ENCODE measurements at places on chromosomes 7 and 10.
A peak's percentile ranks its signal among the peaks of the same experiment; 100 is the strongest.

- DNase-seq: no peak
Observed at GRCh38 chr10:52216852-52217251, 97.2 kb upstream of the DKK1 start.

DNA sequence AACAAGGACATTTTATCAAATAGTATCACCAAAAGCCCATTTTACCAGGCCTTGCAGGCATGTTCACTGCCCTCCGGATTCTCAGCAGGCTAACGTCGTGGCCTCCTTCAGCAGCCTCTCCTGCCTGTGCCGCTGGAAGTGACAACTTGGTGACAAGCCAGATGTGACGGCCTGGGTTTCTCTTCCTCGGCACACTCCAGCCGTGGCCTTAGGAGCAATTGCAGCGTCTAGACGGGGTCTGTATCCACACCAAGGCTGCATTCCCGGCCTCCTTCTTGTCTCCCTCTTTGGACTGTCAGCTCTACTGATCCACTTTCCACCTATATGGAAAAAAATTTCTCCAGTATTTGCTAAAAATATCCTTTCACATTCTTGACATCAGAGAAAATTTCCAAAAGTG is 145.3 kb upstream of the MGMT start:
- no peak for DNase-seq

- DNase-seq: no peak
Observed at GRCh38 chr7:944744-945143, 9.7 kb downstream of the ADAP1 start.

GRCh38 chr7:27168265-27168947 is 3.1 kb upstream of the HOXA9 start:
- DNase-seq: peak; percentile 38

GRCh38 chr10:12638103-12638502 is 288.8 kb downstream of the CAMK1D start:
- DNase-seq: peak; percentile 39

DNA sequence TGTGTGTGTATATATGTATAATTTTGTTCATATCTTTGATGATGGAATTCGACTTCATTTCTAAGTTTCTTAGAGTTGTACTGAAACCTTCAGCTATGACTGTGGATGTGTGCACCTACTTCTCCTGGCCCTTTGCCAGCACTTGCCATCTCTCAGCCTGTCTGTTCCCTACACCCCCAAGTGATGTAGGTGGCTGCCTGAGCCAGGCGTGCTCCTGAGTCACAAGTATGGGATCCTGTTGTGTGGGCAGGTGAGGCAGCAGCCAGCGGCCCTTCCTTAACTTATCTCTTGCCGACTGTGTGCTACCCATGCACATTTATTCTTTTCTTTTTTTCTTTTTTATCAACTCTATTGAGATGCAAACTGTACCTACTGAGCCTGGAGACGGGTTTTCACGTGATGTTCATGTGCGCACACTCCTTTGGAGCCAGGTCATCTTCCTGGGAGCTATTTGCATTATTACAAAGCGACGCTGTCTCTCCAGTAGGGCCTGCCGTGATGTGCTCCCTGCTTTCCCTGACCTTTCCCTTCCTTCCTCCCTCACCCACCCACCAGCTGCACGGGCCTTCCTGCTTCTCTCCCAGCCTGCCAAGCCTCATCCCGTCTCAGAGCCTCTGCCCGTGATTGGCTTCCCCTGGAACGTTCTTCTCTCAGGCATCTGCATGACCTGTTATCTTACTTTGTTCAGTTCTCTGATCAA is 31.3 kb upstream of the GALNT11 start:
- no peak for DNase-seq

GRCh38 chr10:70074971-70075370 is 22.3 kb downstream of the MACROH2A2 start:
- DNase-seq: no peak

- DNase-seq: peak; percentile 46
Observed at GRCh38 chr10:88245974-88246511, 337.1 kb downstream of the RNLS start.

DNA sequence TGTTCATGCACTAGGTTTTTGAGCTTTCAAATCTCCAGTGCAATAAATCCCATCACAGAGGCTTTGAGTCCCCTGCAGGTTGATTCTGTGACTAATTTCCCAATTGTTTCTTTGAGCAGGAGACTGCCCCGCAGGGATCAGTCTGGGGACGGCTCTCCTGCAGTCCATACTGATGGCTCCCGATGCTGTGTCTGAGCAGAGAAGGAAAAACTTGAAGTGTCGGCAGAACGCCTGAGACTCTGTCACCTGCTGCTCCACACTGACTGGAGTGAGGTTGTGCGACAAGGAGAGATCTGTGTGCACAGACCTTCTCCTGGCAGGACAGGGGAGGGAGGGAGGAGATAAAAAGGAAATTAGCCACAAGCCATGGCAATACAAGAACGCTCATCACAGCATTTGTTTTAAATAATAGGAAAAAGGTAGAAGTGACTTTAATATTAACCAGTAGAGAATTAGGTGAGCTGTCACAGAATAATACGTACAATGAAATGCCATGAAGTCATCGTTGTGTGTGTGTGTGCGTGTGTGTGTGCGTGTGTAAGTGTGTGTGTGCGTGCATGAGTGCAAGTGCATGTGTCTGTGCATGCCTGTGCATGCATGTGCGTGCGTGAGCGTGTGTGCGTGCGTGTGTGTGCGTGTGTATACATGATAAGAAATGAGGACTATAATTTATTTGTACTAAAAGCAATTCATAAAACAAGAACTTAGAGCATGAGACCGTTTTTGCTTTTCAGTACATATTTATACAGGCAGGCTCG is 38.2 kb downstream of the HTR5A start:
- no peak for DNase-seq

GRCh38 chr10:78510566-78511323 is 477.1 kb downstream of the RPS24 start:
- DNase-seq: peak; percentile 16

GRCh38 chr7:50119815-50120637 is 27.0 kb upstream of the ZPBP start:
- DNase-seq: no peak

GRCh38 chr10:110863956-110864355 is 7.8 kb upstream of the PDCD4 start:
- no peak for DNase-seq

- DNase-seq: no peak
Observed at GRCh38 chr10:48575901-48576300, 29.0 kb downstream of the ARHGAP22 start.

- DNase-seq: peak; percentile 43
Observed at GRCh38 chr7:131057015-131057793, 270.5 kb upstream of the MKLN1 start.

Measured in GM03348 (cell line).